Stimulated activated CD4-positive, alpha-beta T cell treated with anti-CD3 and anti-CD28 coated beads, Interleukin-1b, Interleukin-23, amount 100 ng/mL, for 24 hours (primary cell): ENCODE measurements at places on chromosomes 13 and 19.

DNA sequence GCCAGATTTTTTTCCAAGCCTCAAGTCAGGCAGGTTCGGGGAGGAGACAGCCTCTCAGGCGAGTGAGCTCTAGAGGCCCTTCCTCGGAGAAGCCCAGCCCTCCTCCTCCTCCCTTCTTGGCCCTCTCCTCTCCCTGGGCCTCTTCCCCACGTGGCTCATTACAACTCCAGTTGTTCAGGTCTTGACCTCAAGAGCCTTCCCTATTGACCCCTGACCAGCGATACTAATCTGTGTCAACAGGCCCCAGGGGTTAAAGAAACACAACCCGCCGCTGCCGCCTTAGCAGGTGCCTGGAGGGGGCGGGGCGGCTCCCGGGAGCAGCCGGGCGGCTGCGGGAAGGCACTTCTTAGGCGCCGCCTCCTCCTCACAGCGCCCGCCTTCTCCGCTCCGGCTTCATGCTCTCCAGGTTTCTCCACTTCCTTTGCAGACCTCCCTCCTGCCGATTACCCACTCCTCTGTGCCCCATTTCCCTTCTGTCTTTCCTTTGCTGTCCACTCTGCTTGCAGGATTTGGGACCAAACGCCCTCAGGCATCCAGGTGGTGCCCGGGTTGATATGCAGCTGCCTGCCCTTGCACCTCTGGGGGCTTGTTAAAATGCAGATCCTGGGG lies 51.0 kb downstream of the LYL1 start:
- DNase-seq = no peak

DNA sequence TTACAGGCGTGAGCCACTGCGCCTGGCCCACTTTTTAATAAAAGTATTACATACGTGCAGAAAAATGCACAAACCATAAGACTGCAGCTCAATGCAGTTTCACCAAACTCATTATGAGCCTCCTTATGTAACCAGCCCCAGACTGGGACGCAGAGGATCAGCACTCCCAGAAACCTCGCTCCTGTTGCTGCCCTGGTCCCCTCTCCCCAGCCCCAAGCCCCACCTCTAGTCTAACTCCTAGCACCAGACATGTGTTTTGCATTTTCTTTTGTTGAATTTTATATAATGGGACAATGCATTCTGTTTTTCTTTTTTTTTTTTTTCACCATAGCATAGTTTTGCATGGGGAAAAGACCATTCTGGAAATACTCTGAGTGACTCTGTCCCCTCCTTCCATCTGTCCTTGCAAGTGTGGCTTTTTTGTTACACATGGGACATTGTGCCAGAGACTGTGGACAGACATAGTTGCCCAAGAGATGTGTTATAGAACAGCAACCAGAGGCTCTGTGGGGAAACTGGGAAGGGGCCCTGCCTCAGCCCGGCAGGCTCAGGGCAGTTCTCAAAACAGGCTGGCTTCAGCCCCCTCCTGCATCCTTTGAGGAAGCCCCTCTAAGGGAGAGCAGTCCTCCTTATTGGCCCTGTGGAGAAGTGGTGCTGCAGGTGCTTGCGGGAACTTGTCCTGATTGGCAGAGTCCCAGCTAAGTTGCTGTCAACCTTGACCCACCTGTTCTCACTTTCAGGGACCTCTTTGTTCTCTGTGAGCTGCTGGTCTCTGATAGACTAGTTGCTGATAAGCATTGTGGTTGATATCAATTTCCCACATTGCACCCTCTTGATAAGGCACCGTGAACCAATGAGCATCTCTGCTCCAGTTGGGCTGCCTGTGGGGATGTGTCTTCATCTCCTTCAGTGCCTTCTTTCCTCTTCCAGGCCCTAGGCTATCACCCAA lies 13.8 kb upstream of the OLFM4 start:
- no peak for DNase-seq

- DNase-seq = no peak
Observed at GRCh38 chr19:5395556-5395955, 54.9 kb upstream of the PTPRS start.

DNA sequence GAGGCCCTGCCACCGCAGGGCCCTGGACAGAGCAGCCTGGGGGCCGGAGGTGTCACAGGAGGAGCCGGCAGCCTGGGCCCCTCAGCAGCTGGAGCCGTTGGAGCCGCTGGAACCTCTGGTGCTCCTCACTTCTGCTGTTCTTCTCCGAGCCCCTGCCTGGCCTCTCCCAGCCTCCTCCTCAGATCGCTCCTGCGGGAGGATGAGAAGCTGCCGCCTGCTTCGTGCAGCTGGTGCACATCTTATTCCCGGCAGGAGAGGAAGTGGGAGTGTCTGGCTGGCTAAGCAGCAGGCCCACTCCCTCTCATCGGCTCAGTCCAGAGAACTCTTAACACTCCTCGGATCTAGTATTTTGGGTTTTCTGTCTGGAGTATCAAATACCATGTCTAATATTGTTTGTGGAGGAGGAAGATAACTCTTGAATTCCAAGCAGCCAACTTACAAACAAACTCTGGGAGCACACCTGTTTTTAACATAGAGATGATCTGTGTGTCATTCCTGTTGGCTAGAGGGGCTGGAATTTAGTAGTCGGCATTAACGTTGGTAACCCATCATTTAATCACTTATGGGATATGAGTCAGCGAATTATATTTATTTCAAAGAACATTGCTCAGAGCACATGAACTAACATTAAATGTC lies 37.1 kb upstream of the RNF113B start:
- no peak for DNase-seq

DNA sequence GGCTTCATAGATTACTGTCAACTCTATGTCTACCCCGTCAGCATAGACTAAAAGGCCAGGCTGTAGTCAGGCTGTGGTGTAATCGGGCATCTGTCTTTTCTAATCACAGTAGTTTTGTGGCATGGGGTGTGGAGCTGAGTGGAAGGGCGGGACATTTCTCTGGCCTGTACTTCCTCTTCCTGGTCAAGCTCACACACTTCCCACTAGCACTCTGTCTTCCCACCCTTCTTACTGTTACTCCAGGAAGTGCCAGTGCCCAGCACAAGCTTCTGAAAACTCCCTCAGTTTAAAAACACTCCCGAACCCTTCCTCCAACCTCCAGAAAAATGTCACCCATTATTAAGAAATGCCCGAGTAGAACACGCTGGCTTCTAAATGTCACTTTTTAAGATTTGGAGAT lies 229.8 kb downstream of the KLF5 start:
- DNase-seq = no peak

- DNase-seq = no peak
Observed at GRCh38 chr13:93230261-93230855, 3.8 kb downstream of the GPC6 start.

DNA sequence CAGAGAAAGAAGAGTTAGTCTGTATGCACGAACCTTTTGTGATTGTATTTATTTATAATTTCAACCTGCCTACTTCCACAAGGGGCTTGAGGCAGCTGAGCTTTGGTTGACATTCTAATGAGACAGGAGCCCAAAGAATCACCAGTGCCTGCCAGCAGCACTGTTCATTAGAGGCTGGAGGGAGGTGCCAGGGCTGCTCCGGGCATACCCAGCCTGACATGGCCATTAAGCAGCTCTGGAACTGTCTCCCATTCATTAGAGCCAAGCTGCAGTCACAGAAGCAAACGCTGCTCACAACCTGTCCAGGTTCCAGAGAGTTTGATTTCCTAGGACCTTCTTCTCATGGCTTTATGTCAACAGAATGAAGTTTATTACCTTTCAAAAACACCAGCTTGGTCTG lies 425.5 kb downstream of the RFC3 start:
- DNase-seq = no peak

DNA sequence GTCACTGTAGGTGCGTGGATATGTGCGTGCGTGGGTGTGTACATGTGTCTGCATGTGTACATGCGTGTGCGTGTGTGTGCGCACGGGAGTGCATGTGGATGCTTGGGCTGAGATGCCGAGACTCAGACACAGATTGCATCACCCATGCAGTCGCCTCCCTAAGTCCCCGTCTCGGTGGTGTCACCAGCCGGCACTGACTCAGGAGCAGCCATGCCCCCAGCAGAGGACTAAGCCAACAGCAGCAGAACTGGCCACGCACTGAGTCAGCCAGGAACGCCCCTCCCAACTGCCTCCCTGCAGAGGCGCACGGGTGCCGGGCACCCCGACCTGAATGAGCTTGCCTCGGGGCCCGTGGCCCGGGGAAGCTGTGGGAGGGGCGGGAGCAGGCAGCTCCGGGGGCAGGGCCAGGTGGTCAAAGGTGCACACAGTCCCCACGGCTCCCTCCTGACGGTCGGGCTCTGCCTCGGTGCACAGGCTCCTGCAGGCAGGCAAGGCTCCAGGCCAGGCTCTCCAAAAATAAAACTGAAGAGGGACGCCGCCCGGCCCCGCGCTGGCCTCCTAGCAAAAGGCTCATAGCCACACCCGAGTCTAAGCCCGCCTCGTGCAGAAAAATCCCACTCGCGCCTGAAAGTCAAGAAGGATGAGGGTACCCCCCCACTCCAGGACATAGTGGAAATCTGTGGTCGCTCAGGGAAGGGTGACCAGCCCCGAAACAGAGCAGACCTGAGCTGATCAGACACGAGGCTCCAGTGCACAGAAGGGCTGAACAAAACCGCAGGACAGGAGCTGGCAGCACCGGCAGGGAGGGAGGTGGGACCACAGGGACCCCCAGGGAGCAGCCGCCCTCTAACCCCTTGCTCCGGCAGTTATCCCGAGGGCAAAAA lies 49.2 kb downstream of the GADD45B start:
- DNase-seq = no peak

GRCh38 chr13:113976711-113977684 lies 3.1 kb upstream of the C13orf46 start:
- no peak for DNase-seq

- DNase-seq = no peak
Observed at GRCh38 chr13:39688699-39689405, 33.4 kb downstream of the COG6 start.

- no peak for DNase-seq
Observed at GRCh38 chr19:10431254-10431942, 11.1 kb downstream of the PDE4A start.

GRCh38 chr19:7078008-7078407 lies 8.5 kb downstream of the ZNF557 start:
- no peak for DNase-seq

- no peak for DNase-seq
Observed at GRCh38 chr13:95304453-95304852, 3.2 kb upstream of the ABCC4 start.

GRCh38 chr13:31124204-31124603 lies 37.5 kb downstream of the HSPH1 start:
- DNase-seq = no peak

DNA sequence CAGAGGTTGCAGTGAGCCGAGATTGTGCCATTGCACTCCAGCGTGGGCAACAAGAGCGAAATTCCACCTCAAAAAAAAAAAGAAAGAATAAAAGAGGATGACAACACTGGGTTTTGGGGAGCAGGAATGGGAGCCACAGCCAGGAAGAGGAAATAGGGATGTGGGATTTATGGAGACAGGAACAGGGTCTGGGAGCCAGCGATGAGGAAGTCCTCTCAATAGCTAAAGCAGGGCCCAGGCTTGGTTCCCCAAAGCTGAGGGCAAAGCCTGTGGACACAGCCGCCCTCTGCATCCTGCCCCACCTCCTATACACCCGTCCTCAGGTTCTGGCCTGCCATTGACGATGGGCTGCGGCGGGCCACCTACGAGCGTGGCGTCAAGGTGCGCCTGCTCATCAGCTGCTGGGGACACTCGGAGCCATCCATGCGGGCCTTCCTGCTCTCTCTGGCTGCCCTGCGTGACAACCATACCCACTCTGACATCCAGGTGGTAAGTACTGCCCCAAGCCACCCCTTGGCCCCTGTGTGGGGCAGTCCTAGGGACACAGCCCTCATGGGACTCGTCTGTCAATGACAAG lies 13.6 kb downstream of the HIPK4 start:
- no peak for DNase-seq

DNA sequence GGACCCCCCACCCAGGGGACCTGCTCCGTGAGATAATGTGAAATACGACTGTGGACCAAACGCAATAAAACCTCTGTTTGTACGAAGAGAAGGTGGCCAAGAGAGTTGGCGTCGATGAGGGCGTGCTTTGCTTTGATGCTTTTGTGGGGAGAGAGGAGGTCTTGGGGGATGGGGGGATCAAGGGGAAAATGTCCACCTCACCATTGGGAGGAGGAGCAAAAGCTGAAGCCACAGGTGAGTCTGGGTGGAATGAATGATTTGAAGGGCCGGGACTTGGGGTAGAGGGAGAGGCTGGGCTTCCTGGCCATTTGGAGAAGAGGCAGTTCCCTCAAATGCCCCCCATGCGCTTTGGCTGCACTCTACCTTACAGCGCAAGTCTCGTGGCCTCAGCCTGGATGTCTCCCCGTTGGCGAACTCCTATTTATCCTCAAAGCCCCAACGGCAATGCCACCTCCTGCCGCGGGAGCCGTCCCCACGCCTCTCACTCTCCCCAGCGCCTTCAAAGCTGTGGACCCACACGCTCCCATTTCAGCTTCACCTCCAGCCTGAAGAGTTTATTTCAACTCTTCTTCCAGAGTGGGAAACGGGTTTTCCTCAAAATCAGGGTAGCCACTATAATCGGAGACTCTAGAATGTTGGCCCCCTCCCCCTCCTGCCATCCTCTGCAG lies 795 bp upstream of the ABCA7 start:
- DNase-seq = no peak

DNA sequence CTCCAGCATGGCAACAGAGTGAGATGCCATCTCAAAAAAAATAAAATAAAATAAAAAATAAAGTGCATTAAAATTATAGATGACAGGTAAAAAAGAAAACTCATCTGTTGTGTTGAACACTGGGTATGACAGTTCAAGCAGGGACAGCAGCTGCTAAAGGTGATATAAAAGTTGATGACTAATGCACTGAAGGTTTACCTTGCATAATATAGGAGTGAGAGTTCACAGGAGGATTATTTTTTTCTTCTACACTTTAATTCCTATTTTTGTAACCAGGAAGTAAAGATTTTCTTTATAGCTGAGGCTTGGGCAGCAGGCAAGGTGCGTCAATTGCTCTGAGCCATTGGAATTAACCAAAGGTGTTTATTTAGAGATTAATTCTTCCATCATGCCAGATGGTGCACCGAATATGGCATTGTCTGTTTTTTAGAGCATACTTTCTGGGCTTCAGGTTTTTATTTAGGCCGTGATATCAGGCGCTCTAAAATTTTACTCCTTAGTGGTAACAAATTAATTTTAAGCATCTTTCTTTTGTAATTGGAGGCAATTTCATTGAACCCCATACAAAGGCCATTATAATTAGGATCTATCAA lies 337.0 kb upstream of the SLC10A2 start:
- no peak for DNase-seq
